ENCODE measurements at places on chromosomes 2 and 18.

DNA sequence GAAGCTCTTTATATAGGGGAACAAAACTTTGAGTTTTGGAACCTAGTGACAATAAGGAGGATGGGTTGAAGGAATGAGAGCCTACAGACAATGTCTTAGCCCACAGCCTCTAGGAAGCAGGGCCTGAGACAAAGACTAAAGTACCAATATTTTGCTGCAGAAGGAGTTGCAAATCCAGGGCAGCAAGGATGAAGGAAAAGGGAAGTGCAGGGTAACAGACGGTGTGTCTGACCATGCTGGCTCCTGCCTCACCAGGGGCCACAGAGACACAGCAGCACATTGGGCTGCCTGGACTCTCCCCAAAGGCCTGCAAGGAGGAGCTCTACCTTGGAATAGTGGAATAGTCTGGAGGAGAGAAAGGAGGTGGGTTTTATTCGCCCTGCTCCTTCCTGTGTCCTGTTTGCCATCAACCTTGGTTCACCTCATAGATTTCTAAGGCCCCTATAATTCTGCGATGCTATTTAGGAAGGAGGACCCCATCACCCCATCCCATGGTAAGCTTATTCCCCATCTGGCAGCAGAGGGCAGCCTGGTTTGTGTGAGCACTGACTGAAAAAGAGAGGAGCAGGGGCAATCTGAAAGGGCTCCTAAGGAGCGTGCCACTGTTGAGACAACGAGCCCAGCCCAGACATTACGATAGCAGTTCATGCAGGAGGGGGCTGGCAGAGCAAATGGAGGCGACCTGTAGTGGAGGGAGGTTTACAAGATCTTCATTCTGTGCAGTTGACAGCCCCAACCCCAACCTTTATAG, 143.4 kb downstream of the MGAT5 start:
- DNase-seq: no peak

- DNase-seq: no peak
These were observed 12.1 kb upstream of the ERCC3 start for GRCh38 chr2:127305990-127306585.

GRCh38 chr2:26177122-26177521, 4.2 kb downstream of the GAREM2 start:
- DNase-seq: no peak

DNA sequence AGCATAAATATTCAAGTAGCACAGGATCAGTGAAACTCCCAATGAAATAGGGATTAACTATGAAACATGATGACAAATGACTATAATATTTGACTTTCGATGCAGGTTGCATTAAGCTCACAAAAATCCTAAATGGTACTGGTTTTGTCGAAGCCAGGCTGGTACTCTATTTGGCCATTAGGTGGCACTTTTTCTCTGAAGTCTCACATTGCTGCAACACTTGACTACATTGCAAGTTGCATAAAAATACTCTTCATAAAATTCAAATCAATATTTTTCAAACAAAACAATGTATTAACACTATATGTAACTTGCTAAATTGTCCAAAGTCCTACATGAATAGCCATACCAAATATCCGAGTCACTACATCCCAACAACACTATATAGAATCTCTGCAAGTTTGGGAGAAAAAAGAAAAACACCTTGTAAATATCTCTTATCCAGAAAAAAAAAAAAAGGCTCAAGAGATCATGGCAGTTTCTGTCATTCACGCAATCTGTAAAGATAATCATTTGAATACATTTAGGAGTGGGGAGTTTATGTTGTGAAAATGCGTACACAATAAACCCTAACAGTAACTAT, 9.5 kb downstream of the RTTN start:
- peak; percentile 57 for DNase-seq

GRCh38 chr2:201432038-201432620, 19.1 kb downstream of the TRAK2 start:
- DNase-seq: no peak

- no peak for DNase-seq
These were observed 109.7 kb downstream of the CD226 start for GRCh38 chr18:69838003-69838402.

DNA sequence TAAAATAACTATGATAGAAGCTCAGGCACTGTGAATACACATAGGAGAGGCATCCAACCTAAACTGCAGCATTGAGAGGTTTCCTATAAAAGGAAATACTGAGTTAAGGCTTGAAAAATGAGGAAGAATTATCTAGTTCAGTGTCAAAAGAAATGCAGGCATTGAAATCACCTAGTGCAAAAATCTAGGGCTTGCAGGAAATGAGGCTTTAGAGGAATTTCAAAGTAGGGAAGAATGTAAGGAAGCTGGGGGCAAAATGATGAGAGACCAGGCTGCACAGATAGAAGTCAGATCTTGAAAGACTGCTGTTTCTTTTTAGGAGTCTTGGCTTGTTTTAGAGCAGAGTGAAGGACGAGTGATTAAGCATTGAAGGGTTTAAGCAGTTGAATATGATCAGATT, 28.1 kb upstream of the SCYGR2 start:
- no peak for DNase-seq

DNA sequence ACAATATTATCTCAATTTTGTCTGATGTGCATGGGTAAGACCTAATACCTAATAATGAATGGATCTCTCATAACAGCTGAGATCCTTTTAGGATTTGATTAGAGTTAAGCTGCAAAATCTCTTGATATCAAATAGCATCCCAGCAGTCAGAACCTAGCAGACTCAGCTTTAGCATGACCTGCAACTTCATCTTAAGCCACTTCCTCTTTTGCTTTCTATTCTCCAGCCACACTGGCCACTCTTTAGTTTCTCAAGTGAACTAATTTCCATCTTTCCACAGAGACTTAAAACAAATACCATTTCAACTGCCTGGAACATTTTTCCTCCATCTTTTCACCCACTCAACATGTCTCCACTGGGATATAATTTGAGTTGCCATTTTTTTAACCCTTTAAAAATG, 1251.6 kb upstream of the ZEB2 start:
- DNase-seq: no peak

GRCh38 chr2:68907232-68907919, 36.2 kb upstream of the BMP10 start:
- no peak for DNase-seq

GRCh38 chr18:29174891-29175290, 998.0 kb upstream of the CDH2 start:
- no peak for DNase-seq

GRCh38 chr2:227351639-227352038, 26.6 kb downstream of the MFF start:
- DNase-seq: no peak

DNA sequence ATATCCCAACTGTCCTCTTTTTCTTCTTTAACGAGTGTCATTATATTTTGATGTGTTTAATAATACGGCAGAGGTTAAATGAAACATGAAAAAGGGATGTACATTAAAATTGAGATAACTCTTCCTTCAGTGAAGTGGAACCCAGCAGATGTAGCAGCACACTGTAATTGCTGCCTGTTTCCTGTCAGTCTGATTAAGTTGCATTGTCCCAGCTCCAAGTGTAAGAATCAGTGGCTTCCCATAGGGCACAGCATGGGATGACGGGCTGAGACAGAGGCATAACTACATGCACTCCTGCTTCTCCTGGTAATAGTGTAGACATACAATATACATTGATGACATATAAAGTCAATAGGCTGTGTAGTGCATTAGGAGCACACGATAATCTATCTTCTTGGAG, 175.8 kb upstream of the TCF4 start:
- DNase-seq: no peak

GRCh38 chr2:127935337-127935736, 49.6 kb upstream of the AMMECR1L start:
- no peak for DNase-seq

GRCh38 chr2:96733931-96734330, 5.9 kb downstream of the LMAN2L start:
- no peak for DNase-seq

DNA sequence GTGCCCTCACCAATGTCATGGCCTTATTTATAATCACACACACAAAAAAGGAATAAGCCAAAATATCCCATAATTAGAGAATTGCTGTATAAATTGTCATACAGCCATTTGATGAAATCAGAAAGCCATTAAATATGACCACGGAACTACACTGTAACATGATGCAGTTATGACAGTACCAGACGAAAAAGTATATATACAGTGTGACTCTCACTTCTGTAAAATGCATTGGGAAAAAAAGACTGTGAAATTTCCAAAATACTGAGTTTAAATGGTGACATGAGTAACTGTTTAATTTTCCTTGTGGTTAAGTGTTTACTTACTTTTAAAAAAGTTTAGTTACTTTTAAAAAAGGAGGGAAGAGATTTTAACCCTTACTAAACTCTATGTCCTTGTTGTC, 25.4 kb downstream of the UXS1 start:
- no peak for DNase-seq

DNA sequence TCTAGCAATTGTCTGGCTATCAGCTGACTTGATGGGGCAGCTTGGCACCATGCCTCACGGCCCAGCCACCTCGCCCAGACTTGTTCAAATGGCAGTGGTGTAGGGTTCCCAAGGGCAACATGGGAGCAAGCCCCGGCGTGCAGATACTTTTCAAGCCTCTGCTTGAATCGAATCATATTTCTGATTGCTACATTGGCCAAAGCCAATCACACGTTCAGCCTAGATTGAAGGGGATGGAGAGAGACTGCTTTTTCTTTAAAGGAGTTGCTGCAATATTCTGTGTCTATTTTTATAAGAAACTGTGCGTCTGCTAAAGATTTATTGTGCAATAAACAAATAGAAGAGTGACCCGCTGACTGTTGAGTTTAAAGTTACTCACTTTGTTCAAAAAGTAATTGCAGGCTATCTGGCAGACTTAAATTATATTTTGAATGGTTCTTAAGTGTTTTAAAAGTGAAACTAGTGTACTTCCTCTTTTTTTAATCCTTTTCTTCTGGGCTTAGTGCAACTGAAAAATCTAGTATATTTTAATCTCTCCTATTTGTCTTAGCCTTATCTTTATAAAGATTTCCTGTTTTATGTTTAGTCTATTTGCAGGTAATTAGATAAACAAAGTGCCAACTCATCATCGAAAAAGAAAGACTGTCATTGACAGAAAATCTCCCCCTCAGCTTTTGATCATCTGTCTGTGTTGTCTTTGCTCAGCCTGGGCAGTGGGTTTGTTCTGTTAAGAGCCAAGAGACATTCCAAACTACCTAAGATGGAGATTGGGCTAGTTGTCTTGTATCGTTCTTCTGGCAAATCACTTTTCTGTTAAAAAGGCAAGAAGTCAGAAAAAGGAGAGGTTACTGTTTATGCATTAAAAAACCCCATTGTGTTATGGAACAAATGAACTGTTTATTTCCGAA, 156.1 kb downstream of the TPGS2 start:
- DNase-seq: no peak

DNA sequence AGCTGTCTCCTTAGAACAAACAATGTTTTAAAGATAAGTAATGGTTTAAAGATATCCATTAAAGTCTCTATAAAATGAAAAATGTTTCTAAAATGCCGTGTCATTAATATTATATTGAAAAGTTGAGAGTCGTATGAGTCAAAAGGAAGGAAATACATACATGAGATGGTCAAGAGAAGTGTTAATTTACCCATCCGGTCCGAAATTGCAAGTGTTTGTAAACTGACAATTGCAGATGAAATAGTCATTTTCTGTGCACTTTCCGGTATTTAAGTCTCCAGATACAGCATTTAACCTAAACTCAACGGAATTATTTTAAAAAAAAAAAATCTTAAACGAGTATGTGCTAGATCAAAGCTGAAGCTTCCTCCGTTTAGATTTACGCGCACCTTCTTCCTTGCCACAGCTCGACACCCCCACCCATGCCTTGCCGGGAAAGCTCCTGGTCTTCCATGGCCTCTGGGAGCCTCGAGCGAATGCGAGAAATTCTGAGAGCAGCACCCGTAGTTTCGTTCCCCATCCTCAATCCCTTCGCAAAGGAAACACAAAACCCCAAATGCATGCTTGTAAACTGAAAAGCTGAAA, 1.8 kb downstream of the DSC3 start:
- DNase-seq: no peak

DNA sequence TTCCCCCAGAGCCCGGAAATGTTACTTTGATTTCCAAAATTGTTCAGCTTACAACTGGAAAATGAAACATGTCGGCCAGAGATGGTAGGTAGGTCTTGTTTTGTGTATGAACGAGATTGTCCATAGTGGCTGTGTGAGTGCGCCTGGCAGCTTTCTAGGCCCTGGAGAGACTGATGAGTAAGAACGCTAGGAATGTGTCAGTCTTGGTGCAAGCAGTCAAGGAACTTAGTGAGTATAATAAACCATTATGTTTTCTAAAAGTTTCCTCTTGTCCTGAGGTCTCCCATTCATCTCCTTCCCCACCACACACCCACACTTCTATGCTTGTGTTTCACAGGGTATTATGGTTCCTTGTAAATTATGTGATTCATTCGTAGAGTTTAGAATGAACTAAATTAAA, 234.2 kb downstream of the CDH2 start:
- no peak for DNase-seq

GRCh38 chr18:34600158-34600557, 109.9 kb upstream of the DTNA start:
- no peak for DNase-seq

GRCh38 chr2:201830666-201831065, 24.3 kb downstream of the CDK15 start:
- no peak for DNase-seq

DNA sequence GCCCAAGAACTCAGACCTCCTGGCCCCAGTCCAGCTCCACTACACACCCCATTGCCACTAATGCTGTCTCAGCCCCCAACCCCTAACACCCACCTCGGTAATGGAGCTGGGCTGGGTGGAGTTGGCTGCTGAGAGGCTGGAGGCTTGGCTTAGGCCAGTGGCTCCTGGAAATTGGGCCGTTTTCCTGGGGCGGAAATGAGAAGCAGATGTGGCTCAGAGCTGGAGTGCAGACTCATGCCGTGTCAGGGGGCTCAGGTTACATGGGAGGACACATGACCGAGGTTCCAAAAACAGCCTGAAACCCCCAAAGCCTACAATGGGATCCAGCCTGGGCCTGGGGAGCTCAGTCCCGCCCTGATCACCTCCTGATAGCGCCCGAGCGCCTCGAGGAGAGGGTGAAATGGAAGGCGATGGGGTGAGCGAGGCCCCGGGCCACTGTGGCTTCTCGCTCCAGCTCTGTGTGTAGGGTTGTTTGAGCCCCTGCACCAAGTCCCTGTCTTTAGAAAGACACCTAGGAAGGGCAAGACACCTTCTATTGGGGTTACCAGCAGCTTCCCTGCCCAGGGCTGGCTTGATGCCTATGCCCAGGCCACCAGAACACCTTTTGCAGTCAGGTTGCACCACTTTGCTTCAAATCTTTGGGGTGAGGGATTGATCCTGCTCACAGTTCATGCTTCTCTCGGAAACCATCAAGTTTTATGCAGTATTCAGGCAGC, 175.7 kb upstream of the HAAO start:
- DNase-seq: peak; percentile 85
